Stimulated activated CD8-positive, alpha-beta memory T cell treated with anti-CD3 and anti-CD28 coated beads, Interleukin-2, amount 100 ng/mL, for 48 hours (primary cell): ENCODE measurements at places on chromosomes 5 and 9.

DNA sequence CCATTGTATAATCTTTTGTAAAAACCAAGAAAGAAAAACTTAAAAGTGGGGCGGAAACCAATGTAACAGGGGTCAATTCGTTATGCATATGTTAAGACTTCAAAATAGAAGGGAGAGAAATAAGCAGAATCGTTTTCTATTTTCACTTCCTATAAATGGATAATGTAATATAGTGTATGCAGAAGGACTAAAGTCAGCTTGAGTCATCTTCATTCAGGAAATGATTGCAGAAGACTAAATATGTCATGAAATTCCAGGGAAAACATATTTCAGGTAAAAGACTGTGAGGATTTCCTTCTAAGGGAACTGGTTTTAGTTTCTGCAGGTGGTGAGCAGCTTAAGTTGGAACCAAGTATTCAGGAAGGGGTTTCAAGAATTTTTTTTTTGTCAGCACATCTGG is 753.3 kb downstream of the IRX1 start:
- DNase-seq = no peak

DNA sequence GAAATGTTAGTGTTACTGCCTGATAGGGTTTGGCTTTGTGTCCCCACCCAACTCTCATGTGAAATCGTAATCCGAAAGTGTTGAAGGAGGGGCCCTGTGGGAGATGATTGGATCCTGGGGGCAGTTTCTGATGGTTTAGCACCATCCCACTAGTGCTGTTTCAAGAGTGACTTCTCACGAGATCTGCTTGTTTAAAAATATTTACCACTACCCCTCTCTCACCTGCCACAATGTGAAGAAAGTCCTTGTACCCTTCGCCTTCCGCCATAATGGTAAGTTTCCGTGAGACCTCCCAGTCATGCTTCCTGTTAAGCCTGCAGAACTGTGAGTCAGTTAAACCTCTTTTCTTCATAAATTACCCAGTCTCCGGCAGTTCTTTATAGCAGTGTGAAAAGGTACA is 2.6 kb upstream of the RFX3 start:
- DNase-seq = peak; percentile 24

- no peak for DNase-seq
Measured at GRCh38 chr5:173629628-173630027, 13.2 kb upstream of the BOD1 start.

DNA sequence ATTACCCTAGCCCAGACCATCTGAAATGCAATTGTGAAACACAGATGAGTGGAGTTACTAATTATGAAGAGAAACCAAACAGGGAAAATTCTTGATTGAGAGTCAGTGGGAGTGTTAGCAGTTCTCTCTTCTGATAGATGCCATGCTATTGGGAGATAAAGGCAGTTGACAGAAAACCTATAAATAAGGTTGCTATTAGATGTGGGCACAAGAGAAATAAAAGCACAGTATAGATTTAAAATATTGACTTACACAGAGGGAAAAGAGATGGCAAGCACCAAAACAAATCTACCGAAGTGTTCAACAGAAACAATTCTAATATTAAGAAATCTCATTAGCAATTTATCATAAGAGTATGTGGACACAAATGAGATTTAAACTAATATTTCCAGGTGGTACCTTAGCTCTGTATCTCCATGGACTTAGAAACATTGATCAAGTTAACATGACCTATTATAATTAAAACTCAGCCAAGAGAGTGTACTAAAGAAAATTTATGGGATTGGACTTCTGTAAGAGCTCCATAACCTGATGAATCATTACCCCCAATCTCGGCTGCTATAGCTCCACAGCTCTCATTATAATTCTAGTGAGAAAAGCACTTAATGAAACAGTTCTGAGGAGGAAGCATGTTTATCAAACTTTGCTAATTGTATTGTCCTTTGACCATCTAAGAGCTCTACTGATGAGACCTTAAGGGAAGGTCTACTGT is 665.0 kb upstream of the RIOK2 start:
- DNase-seq = no peak

- DNase-seq = peak; percentile 51
Measured at GRCh38 chr9:124216474-124217176, 41.1 kb upstream of the NEK6 start.

- DNase-seq = no peak
Measured at GRCh38 chr5:124745007-124745927, 1.2 kb downstream of the ZNF608 start.

GRCh38 chr5:95734187-95734586 is 3.1 kb downstream of the RHOBTB3 start:
- DNase-seq = no peak

- DNase-seq = no peak
Measured at GRCh38 chr9:36332006-36332405, 68.1 kb downstream of the RNF38 start.

DNA sequence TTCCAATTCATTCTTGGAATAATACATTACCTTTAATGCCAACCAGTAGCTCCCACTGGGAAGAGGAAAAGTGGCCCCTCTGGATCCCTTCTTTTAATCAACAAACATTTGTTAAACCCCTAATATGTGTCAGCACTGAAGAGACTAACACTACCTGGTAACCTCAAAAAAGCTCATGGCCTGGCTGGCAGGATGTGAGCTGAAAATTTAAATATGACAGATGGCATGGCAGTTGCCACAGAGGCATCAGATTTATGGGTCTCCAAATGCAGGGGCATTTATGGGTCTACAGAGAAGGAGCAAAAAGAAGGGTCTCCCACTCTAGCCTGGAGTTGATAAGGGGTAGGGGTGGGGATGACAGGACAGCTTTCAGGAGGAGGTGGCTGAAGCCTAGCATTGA is 12.5 kb downstream of the DNAH5 start:
- DNase-seq = no peak

GRCh38 chr5:137205231-137206027 is 293.7 kb downstream of the SPOCK1 start:
- no peak for DNase-seq

DNA sequence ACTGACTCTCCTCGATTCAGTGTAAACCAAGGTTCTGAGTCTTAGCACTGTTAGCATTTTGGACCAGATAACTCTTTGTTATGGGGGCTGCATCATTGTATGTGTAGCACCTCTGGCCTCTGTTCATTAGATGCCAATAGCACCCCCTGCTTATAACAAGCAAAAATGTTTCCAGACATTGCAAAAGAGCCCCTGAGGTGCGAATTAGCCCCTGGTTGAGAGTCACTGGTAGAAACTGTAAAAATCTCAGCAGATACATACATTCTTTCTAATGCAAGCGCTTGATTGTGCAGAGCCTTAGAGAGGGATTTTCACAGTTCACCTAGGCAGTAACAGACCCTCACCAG is 2.8 kb downstream of the ADRB2 start:
- DNase-seq = no peak

GRCh38 chr5:17238521-17239041 is 21.1 kb downstream of the BASP1 start:
- no peak for DNase-seq
